ENCODE measurements at places on chromosomes 1 and 21.

DNA sequence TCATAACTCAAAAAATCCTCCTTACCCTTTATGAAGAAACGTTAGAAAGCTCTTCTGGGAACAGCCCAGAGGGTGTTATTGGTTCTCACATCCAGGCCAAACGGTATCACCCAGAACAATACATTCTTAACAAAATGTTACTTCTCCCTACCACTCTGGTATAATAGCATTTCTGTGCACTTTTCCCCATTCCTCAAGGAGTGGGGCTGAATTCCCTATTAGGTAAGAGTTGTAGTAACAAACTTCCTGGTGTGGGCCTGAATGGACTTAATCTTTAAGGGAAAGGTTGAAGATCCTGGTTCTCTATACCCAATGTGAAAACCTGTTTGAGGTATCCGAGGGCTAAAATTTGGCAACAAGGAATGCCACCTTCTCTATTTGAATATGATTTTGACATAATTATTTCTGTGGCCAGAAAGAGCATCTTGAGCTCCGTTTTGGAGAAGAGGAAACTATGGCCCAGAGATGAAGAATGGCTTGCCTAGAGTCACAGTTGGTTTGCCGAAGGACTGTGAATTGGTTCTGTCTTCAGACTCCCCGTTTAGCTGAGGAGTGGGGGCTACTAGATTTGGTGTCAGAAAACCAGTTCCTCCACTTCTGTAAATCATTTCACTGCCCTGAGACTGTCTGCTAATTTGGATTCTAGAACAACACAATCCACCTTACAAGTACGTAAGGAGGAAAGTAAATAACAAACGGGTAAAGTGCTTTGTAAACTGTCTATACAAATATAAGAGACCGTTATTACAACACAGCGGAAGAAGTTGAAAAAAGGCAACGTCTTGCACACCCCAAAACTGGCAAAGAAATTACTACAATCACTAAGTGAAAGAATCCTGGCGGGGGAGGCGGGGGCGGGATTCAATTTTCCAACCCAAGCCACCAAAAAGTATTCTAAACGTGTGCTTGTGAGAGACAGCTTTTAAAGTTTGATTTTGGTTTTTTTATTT, 2.3 kb downstream of the ANP32E start:
- DNase-seq: no peak

DNA sequence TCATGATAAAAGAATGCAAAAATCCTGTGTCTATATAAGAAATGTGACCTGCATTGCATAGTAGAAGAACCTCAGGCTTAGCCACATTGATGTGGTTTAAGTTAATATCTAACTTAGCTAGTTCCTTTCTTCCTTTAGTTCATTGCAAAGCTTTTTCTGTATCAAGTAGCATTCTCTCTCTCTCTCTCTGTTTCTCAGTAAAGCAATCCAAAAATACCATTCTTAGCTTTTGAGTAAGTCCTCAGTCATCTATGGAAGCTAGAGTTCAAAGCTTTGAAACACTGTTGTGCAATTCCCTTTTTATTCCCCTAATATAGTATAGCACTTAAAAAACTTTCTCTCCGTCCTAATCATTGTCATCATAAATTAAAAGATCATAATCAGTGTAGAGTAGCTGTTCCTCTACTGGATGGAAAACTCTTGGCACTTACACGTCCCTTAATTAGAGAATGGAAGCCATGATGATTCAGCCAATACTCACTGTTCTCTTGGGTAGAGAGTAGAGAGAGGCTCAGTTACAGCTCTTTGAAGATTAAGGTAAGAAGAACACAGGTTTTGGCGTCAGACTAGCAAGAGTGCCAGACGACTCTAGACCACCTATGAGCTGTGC, 350.3 kb upstream of the LYPLAL1 start:
- peak; percentile 61 for DNase-seq

DNA sequence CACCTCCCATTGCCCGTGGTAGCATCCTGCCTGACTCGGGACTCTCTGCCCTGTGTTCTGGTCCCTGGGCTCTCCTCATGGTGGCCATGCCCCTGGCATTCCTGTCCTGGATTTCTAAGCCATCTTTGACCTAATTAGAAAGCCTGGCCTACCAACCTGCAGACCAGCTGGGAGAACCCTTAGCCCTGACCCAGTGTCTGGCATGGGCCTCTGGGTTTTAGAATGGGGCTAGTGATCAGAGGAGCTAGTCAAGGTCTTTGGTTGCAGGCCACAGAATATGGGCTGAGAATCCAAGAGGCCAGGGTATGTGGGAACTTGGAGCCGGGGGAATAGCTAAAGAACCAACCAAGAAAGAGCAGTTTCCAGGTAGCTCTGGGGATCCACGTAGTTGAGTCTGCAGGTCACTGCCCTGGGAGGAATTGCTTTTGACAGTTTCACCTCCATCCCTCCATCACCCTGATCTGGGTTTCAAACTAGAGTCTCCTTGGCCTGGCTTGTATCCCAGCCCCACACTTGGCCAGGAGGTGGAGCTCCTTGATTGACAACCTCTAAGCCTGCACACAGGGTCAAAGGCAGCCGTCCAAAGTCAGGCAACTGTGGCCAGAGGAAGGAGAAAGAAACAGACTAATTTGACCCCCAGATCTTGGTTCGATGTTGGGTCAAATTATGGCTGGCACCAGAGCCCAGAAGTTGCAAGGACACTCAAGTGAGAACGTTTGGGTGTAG, 54.7 kb upstream of the ABCG1 start:
- no peak for DNase-seq

GRCh38 chr1:17839641-17840196, 84.6 kb downstream of the ACTL8 start:
- no peak for DNase-seq

- peak; percentile 61 for DNase-seq
Observed at GRCh38 chr1:216750031-216750627, 26.9 kb upstream of the ESRRG start.

- DNase-seq: no peak
Observed at GRCh38 chr21:41836166-41837015, 42.8 kb downstream of the PRDM15 start.

- peak; percentile 69 for DNase-seq
Observed at GRCh38 chr1:15849775-15850324, 2.3 kb downstream of the SPEN start.

DNA sequence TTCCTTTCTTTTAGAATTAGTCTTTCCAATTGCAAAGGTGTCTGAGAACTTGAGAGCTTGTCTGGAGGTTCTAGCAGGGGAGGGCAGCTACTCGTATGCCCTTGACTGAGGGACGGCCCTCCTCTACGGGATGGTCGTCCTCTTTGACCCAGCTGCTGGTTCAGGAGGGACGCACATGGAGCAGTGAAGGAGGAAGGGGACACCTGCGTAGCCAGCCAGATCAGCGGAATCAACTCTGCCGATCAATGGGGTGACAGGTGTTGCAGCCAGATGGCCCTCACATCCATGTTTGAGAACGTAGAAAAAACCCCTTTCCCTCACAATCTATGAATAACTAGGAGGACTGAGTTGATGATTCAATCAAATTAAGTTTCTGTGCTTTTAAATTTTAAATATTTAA, 15.7 kb upstream of the A3GALT2 start:
- no peak for DNase-seq

DNA sequence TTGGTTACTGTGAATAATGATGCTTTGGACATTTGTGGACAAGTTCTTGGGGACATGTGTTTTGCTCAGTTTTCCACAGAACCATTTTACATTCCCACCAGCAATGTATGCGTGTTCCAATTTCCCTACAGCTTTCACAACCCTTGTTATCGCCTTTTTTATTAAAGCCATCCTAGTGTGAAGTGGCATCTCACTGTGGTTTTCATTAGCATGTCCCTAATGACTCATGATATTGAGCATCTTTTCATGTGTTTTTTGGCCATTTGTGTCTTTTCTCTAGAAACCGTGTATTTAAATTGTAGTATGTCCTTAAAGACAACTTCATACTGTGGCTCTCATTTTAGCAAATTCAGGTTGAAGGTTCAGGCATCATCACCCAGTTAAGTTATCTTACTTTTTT, 132.1 kb downstream of the TGFBR3 start:
- no peak for DNase-seq

DNA sequence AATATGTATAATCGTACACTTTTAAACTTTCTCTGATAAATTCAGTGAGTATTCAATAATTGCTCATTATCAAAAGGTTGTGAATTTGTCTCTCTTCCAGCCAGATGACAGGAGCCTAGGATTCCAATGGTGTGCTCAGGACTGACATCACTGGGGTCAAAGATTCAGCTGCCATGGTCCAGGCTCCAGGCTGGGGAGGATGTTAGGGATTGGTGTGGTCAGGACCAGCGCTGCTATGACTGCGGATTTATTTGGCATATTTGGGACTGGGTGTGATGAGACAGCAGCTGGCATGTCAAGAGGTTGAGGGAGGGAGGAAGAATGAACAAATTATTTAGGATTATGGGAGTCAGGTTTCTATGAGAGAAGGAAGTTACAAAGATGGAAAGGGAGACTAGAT, 48.2 kb upstream of the ABCA4 start:
- no peak for DNase-seq

- DNase-seq: no peak
Observed at GRCh38 chr1:184354719-184355118, 32.1 kb upstream of the C1orf21 start.

- no peak for DNase-seq
Observed at GRCh38 chr1:40423264-40423642, 27.0 kb upstream of the ZFP69B start.

- no peak for DNase-seq
Observed at GRCh38 chr1:244296003-244296402, 155.7 kb downstream of the ADSS2 start.

DNA sequence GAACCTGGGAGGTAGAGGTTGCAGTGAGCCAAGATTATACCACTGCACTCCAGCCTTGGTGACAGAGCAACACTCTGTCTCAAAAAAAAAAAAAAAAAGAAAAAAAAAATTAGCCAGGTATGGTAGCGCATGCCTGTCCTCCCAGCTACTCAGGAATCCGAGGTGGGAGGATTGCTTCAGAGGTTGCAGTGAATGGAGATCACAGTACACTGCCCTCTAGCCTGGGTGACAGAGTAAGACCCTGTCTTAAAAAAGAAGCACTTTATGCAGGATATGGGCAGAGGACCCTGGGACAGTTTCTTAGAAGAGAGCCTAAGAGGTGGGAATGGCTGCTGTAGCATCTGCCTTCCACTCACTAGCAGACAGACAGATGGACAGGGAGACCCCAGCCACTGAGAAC, 23.0 kb downstream of the IQGAP3 start:
- DNase-seq: no peak

GRCh38 chr1:225435487-225435886, 7.6 kb upstream of the LBR start:
- no peak for DNase-seq

DNA sequence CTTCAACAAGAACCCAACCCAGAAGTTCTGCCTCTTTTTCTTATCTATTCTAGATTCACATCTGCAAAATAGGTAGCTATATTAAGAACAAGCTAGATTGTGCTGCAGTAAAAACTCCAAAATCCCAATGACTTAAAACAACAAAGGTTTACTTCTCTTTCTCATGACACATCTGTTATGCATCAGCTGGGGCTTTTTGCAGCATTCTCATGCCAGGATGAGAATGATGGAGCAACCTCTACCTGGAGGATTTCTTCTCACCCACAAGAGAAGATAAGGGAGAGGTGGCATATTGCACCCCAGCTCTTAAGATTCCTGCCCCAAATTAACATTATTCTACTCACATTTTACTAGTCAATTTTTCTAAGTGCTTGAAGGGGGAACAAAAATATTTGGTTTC, 152.3 kb upstream of the SPAG17 start:
- no peak for DNase-seq

DNA sequence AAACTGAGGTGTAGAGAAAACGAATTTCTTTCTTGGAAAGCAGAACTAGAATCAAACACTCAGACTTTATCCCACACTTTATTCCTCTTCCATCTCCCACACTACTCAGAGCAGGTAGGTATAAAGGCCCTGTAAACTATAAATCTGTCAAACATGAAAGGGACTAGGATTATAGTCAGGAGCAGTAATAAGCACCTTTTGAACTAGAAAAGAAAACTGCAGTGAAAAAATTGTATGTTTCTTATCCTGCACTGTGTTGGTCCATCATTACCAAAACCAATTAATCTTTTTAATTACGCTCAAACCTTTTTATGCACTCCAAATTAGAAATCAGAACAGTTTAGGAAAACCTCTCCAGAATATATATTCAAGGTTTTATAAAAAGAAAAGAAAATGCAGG, 47.6 kb downstream of the LPAR3 start:
- no peak for DNase-seq

GRCh38 chr1:59638231-59638711, 176.5 kb upstream of the HOOK1 start:
- peak; percentile 27 for DNase-seq

GRCh38 chr21:38267136-38267755, 10.5 kb downstream of the KCNJ15 start:
- peak; percentile 28 for DNase-seq

All from HT1080 (cell line).